ENCODE measurements at places on chromosomes 5 and 9.
A peak's percentile ranks its signal among the peaks of the same experiment; 100 is the strongest.

- no peak for DNase-seq
These were observed 2.0 kb upstream of the ARHGEF28 start for GRCh38 chr5:73623901-73624404.

DNA sequence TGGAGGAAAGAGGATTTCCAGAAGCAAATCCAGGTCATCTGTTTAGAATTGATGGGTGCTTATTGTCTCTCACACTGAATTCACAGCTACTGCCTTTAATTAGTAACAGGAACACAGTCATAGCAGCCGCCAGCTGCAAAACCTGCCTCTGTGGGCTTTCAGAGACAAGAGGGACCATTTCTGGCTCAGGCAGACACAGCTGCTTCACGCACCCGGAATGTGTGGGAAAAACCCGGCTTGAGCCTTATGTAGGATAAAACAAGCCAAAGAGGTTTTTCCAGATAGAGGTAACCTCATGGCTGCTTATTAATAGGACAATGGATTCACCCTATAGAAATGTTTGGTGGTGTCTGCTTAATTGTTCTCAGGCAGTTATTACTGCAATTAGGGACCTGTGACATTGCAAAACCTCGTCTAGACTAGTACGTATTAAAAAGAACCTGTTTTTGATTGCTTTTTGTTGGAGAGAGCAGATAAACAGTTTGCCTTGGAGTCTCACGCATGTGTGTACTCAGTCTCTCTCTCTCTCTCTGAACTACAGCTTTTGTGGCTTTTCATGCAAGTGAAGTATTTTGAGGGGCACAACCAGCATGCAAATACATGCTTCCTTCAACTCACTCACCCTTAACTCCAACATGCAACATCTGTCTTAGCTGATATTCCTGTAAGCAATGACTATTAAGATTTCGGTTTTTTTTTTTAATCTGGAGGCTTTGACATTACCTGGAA lies 302.7 kb downstream of the PLK2 start:
- no peak for DNase-seq

DNA sequence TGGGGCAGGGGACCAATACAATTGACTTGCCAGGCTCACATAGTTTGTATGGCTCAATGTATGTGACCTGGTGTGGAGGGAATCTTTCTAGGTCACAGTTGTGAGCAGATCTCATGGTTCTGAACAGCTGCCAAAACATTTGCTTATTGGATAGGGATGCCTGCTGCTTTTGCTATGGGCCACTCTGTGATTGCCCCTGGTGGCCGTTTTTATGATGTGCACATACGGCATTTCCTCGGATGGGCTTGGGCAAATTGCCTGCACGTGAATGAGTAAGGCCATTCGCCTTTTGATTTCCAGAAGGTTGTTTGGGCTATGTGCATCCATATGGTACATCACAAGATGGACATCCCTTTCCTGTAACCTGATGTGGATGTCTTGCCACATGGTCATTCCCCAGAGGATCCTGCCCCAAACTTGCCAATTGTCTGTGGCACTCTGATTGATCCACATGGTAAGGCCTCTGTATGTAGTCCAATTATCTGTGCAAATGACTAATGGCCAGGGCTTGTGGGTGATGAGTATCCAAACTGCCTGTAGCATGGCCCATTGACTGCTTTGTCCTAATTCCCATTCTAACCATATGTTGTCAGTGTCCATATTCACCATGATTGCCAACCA lies 10.7 kb upstream of the SLC22A4 start:
- DNase-seq, result no peak

GRCh38 chr9:88312517-88313103 lies 75.6 kb upstream of the SPIN1 start:
- no peak for DNase-seq

DNA sequence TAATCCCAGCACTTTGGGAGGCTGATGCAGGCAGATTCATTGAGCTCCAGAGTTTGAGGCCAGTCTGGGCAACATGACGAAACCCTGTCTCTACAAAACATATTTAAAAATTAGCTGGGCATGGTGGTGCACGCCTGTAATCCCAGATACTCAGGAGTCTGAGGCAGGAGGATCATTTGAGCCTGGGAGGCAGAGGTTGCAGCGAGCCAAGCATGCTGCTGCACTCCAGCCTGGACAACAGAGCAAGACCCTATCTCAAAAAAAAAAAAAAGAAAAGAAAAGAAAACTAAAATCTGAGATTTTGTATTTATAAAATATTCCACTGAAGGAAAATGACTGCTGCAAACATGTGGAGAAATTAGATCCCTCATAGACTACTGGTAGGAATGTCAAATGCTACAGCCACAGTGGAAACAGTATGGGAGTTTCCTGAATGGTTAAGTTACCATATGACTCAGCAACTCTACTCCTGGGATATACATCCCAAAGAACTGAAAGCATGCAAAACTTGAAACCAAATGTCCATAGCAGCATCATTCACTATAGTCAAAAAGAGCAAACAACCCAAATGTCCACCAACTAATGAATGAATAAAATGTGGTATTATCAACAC lies 106.1 kb downstream of the UBAP2 start:
- no peak for DNase-seq

GRCh38 chr5:124410539-124411488 lies 335.6 kb downstream of the ZNF608 start:
- no peak for DNase-seq

- DNase-seq, result no peak
These were observed 243.2 kb downstream of the FSTL4 start for GRCh38 chr5:133368916-133369783.

DNA sequence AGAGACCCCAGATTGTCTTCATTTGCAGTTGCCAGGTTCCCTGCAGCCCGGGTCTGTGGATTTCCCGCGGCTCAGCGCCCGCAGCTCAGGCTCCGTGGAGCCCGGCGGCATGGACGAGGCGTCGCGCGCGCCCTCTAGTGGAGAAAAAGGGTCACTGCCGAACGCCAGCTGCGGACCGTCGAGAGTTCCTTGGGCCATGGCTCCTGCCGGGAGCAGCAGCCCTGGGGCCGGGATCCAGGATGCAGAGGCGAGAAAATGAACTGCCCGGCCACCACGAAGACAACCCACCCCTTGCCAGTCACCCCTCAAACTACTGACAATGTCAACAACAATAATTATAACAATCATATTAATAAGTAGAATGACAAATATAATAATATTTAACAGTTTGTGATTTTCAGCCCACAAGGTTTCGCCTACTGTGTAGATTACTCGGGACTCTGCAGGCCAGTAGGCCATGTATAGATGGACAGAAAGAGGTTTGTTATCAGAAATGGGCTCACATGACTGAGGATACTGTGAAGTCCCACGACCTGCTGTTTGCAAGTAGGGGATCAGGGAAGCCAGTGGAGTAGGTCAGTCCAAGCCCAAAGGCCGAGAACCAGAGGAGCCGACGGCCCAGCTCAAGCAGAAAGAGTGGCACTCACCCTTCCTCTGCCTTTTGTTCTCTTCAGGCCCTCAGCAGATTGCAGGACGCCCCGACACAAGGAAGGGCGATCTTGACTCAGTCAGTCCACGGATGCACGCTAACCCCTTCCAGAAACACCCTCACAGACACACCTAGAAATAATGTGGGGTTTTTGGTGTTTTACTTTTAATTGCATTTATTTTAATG lies 43.1 kb downstream of the BOD1 start:
- peak; percentile 52 for DNase-seq

DNA sequence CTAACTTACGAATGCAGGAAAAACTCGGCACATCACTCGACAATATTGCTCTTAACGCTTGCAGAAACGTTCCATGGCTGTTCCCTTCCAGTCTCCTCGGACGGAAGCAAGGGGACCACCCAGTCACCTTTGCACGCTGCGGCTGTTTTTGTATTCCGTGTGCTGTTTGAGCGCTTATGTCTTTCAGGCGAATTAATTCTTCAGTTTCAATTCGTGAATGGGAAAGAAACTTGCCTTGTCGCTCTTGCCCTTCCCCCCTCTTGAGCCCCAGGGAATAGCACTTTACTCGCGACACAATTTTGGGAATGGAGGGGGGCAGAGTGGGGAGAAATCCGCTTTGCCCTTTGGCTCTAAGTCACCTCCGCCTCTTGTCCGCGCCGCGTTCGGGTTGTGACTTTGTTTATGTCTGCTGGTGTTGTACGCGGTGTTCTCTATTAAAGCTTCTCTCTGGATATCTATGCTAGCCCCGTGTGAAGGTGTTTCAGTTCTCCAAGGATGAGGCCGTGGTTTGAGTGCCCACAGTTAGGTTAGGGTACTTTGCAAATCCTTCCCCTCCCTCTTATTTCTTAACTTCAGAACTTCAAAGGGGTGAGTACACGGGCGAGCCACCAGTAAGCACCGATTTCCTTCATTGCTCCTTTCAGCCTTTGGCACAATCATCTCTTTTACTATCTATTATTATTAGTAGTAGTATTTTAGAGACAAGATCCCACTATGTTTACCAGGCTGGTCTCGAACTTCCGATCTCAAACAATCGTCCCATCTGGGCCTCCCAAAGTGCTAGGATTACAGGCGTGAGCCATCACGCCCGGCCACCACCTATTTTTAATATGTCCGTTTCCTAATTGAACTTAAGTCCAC lies 2.7 kb downstream of the FOXB2 start:
- DNase-seq, result no peak

- no peak for DNase-seq
These were observed 103.6 kb upstream of the SHB start for GRCh38 chr9:38172586-38172985.

DNA sequence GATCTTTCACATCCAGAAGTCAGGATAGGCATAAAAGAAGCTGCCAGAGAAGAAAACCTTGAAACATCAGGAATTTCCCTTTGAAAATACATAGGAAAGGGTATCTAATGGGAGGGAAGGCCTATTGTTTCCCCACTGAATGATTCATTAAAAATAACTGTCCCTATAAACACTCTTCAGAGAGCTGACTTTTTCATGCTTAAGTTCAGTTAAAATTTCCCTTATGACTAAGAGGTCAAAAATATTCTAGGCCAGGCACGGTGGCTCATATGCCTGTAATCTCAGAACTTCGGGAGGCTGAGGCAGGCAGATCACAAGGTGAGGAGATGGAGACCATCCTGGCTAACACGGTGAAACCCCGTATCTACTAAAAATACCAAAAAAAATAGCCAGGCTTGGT lies 499.5 kb downstream of the ENC1 start:
- no peak for DNase-seq

GRCh38 chr5:61623401-61624069 lies 291.5 kb downstream of the ZSWIM6 start:
- DNase-seq, result no peak

GRCh38 chr9:124132671-124133147 lies 121.1 kb downstream of the LHX2 start:
- no peak for DNase-seq

DNA sequence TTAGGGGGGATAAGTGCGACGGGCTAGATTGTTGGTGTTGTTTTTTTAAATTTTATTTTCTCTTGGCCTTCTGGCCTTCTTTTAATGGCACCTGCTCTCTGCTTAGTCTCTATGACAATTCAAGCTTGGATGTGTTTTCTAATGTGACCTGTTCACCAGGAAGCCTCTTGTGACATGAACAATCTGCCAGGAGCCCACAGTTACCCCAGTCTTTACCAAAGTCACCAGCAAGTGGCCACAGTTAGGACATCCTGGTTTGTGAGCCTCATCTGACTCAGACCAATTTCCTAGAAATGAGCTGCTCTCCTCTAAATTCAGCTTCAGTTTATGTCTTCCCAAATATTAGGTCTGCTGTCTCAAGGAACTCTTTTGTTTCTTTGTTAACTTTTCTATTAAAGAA lies 135.8 kb downstream of the TLE4 start:
- DNase-seq, result no peak

DNA sequence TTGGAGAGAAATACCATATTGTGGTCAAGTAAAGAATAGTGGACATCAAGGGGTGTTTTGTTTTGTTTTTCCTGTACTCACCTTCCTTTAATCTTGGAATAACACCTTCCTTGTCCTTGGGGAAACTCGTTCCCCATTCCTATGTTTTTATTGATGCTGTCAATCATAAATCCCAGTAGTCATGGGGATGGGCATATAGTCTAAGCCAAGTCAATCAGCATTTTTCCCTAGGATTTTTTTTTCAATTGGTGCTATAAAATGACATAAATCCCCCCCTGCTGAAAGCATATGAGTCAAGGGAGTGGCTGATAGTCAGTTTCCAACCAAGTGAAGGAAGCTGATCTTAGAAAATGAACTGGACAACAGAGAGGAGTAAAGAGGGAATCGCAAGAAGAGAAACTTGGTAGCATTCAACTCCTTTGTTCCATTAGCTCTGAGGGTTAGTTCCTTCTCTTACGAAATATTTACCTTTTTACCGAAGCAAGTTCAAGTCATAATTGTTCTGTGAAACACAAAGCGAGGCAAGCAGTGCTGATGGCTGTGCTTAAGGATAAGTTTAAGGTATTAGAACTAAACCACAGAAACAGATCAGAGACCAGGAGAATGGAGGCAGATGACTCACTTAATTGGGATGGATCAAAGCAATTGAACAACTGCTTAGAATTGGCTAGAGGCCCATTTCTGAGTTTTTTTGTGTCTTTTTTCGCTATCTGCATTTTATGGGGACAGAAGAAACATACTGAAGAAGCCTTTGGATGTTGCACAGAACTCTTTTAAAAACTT lies 218.6 kb downstream of the SEMA6A start:
- DNase-seq, result no peak

GRCh38 chr5:88281322-88281721 lies 12.7 kb upstream of the TMEM161B start:
- no peak for DNase-seq

GRCh38 chr9:95023217-95024003 lies 294.1 kb downstream of the FANCC start:
- no peak for DNase-seq

- DNase-seq, result no peak
These were observed 70.3 kb upstream of the VCAN start for GRCh38 chr5:83401122-83401731.

DNA sequence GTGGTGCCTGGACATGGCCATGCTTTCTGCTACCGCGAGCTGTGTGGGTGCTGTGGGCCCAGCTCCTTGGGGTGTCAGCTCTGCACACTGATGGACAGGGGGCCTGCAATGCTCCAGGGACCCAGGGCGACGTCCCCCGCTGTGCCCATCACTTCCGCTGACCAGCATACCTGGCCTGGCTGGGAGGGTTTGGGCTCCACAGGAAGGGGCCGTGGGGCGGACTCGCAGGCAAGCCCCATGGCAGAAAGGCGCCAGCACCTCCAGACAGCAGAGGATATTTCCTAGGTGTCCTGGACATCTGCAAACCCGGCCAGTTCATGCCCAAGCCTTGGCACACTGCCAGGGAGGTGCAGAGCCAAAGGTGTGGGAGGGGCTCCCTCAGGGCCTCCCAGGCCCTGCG lies 295.8 kb upstream of the IRX4 start:
- no peak for DNase-seq

DNA sequence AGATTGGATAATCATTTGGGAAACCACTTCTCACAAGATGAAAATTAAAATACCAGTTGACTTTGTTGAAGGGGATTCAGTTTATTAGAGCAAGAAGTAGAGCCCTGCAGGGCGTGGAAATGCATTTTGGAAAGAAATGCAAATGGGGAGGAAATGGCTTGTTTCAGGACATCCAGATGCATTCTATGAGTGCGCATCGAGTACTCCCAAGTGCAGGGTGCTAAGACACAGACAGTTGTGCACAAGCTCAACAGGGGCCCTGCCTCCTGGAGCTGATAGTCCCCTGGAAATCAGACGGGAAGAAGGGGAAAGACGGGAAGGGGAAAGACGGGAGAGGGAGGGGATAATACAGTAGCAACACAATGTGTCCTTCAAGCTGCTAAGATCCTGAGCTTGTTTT lies 64.0 kb downstream of the NSUN2 start:
- DNase-seq, result no peak
